NCI-H1436 treated with DMSO at 0.1 percent for 48 hours (cell line): ENCODE measurements at places on chromosomes 11 and 22.

- no peak for DNase-seq
Observed at GRCh38 chr22:21707677-21708076, 27.9 kb downstream of the YPEL1 start.

GRCh38 chr11:2398664-2399355 is 1.7 kb upstream of the TSSC4 start:
- no peak for DNase-seq

DNA sequence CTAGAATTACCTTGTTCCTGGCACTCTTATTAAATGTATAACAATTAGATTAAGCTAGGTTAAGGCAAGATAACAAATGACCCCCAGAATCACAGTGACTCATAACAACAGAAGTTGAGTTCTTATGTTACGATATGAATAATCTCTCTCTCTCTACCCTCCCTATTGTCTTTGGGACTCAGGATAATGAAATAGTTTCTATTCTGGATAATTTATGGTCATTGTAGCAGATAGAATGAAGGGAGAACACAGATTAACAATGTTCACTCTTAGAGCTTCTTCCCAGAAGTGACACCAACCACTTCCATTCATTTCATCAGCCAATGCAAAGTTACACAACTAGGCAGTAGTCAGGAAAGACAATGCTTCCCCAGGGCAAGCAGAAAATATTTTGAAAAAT is 334.5 kb downstream of the C11orf87 start:
- DNase-seq, result no peak

GRCh38 chr11:69122326-69122629 is 33.5 kb upstream of the SMIM38 start:
- no peak for DNase-seq

GRCh38 chr11:106848526-106848925 is 169.8 kb downstream of the GUCY1A2 start:
- DNase-seq, result no peak
